Stromal cell of bone marrow (primary cell): ENCODE measurements at places on chromosomes 3 and 15.
A peak's percentile ranks its signal among the peaks of the same experiment; 100 is the strongest.

- DNase-seq: peak; percentile 21
Measured at GRCh38 chr3:43770426-43771103, 79.8 kb downstream of the ABHD5 start.

- DNase-seq: no peak
Measured at GRCh38 chr3:148187296-148187695, 510.4 kb upstream of the AGTR1 start.

DNA sequence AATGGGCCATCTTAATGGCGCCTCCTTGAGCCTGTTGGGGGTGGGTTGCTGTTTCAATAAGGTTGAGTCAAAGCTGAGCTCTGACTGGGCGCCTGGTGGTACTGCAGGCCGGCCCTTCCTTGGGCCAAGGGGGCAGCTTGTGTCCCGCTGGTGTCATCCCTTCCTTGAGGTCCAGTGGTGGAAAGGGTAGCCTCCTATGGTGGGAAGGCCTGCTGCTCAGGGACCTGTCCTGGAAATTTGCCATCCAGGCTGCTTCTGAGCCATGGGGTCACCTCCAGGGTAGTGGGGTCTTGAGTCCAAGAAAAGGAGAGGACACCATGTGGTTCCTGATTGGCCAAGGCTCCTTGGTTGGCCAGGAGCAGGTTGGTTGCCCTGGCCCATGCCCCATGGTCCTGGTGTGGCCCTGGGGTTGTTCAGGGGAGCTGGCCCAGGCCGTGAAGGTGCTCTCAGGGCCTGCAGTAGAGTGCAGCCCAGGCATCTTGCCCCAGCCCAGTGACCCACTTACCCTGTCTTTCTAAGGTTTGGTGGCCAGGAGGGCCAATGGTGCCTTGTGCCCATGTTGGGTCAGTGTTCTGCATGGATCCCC is 188.7 kb downstream of the UBE3A start:
- no peak for DNase-seq

DNA sequence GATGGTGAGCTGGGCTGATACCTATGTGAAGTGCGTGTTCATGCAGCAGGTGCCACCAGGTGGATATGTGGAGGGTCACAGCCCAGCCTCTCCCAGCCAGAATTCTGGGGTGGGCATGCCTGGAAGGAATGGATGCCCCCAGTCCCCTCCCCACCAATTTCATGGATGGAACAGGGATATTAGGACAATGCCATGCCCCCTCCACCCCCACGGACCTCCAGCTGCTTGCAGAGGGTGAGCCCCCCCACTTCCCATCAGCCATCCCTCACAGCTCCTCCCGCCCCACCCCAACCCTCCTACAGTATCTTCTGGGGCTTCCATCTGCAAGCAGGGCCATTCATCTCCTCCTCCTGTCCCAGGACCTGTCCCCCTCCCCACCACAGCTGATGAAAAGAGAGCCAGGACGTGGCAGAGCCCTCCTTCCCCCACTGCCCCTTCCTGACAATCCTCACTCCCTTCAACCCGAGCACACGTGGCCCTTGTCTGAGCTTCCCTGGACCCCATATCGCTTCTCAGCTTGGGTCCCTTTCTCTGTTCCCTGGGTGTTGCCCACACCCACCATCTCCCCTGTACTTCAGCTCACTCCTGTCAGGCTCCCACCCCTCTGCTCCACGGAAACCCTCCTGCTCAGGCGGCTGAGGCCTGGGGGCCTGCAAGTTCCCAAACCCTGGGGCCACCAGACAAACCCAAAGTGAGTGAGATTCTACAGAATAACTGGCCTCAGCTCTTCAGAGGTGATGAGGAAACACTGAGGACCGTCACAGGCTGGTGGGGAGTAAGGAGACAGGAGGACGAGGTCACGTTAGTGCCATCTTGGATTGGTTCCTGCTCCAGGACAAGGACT is 2.8 kb upstream of the SEMA3G start:
- DNase-seq: no peak

DNA sequence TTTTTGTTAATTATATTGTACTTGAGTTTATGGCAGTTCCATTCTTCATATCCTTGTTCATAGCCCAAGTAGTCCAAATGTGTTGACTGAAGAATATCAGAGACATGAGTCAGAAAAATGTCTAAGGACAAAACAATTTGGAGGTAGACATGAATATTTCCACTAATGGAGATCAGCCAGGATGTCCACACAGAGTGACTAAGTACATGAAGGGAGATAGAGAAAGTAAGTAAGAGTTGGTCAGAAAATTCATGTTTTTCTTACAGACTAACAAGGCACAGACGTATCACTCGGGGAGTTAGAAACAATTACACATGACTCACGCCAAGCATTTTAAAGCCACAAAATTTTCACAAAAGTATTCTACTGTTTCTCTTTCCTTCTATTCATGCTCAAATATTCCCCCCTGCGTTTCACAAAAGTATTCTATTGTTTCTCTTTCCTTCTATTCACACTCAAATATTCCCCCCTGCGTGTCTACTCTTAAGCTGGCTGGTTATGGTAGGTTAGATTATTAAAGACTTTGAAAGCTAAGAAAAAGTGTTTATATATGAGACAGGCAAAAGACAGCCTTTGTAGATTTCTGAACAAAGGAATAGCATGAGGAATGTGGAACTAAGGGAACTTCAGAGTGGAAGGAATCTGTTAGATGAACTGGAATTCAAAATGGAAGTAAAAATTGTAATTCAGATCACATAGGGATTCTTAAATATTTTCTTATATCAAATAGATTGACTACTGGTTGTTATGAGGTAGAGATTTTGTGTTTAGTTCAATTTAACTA is 648.7 kb upstream of the CCDC54 start:
- peak; percentile 95 for DNase-seq

- DNase-seq: no peak
Measured at GRCh38 chr3:71010726-71011455, 572.6 kb downstream of the FOXP1 start.

DNA sequence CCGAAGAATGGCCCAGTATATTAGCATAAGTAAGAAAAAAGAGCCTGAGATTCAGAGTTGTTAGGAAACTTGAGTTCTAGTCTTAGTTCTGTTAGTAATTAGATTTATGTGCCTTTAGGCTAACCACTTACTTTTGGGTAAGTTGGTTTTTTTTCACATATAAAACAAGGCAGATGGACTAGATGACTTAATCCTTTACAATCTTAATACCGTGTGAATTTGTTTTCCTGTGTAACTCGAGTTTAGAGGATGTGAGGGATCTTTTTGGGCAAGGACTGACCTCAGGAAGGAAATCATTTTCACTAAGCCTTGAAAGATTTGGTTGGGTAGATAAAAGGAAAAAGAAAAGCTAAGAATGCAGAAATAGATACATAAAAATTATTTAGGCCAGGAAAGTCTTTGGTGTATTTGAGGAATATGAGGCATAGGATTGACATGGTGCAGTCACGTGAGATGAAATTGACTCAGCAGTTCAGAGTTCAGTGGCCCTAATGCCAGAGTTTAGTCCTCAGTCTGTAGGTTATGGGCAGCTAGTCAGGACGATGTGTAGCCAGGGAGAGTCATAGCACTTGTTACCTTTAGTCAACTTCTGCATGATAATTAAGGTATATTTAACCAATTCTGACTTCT is 34.6 kb downstream of the PAK2 start:
- DNase-seq: no peak

DNA sequence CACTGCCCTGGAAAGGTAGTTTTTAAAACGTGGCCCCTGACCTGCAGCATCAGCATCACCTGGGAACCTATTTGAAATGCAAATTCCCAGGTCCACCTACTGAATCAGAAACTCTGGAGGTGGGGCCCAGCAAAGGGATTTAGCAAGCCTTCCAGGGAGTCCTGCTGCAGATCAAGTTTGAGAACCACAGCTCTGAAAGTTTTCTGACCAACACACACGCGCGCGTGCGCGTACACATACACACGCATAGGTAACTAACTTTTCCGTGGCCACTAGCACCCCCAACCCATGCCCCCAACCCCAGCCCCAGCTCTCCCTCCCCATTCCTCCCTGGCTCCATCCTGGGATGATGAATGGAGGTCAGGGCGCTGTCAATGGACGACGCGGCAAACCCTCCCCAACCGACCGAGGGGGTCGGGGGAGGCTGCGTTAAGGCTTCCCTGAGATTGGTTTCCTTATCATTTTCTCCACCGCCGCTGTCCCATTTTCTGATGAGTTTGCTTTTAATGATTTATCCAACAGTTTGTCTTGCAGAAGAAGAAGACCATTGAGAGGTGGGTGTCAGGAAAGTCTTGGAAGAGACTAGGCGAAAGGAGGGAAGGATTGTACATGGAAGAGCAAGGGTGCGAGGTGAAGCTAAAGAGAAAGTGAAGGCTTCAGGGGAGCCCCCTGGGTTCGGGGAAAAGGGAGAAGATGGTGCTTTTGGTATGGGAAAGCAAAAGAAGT is 590 bp upstream of the BOC start:
- no peak for DNase-seq

GRCh38 chr3:126342211-126342610 is 15.0 kb downstream of the KLF15 start:
- DNase-seq: no peak

DNA sequence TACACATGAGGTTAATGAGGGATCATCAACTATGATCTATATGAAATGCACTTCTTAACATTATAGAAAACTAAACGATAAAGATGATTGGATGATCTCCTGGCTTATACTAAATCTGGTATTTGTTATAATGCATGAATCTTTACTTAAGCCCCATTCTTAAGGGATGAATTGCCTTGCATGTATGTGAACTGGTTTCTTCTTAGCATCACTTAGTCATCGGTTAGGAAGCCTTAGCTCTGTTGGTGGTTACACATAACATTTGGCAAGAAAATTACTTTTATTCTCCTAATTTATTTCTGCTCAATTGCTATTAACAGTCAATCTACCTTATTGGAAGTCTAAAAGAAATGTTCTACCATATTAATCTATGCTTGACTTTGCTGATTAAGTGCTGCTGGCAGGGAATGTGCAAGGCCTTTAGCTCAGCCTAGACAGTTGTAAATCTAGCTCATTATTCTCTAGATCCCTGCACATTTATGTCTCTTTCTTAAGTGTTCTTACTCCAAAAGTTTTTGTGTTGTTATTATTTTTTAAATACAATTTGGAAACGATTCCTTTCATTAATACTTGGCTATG is 356.0 kb downstream of the ZPLD1 start:
- peak; percentile 7 for DNase-seq

DNA sequence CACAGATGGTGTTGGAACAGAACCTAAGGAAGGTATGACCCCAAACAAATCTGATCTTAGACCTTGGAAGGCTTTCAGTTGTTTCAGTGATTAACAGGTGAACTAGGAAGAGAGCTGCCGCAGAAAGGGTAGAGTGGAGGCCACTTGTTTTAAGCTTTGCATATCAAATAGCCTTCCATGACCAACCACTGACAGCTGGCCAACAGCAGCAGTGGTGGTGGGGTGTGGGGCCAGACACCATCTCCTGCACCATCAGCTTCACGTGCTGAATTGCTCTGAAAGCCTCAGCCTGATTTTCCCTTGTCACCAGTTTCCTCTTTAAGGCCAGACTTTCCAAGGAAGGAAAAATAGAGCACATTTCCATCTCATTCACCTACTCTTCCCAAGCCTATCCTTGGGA is 16.6 kb upstream of the OSBPL11 start:
- DNase-seq: no peak

DNA sequence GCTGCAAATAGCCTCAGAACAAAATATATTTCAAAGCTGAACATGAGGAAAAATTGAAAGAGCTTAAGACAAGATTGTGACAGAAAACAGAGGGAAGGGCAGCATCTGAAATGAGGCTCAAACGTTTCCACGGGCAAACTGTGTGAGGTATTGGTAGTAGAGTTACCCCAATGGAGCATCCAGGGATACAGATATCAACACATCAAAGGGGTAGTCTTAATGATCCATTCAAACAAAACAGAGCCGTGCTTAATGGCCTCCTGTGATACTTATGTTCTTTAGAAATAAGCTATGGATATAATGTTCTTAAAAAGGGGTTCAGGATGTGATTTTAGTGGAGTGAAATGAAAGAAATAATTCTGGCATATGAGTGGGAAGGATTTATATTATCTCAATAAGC is 430.3 kb upstream of the PDZRN3 start:
- no peak for DNase-seq

DNA sequence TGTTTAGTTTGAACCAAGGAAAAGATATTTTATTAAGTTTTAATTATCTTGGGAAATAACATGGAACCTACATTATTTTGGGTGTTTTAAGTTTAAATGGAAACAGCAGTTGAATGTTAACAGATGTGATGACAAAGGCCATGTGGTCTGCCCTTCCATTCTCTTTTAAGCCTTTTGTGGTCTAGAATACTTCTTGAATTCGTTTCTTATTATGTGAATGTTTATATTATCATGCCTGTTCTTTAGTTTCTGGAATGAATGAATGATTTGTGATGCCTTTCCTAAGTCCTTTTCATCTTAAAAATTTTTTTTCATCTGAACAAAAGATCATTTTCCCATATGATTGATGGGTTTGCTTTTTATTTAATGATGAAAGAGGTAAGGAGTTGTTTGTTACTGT is 44.6 kb downstream of the SNRK start:
- DNase-seq: no peak

DNA sequence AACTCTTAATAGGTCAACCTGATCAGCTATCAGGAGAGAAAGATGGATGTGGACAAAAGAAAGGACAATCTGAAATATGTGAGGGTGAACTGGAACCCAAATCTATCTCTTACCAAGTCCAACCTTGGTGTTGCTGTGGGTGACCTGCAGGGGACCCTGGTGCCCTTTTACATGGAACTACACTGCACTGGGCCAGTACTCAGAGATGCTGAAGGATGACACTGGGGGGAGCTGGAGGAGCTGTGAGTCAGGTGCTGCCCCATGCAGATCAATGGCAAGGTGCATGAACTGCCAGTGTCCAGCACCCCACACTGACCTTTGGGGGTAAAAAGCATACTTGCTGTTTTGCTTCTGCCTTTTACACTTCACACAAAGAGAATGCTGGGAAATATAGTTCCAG is 55.6 kb upstream of the TBC1D5 start:
- no peak for DNase-seq

- DNase-seq: no peak
Measured at GRCh38 chr3:122004107-122004506, 17.9 kb downstream of the ILDR1 start.

GRCh38 chr3:98966862-98967546 is 65.5 kb upstream of the DCBLD2 start:
- DNase-seq: no peak
